ENCODE measurements at places on chromosomes 7 and 10.

DNA sequence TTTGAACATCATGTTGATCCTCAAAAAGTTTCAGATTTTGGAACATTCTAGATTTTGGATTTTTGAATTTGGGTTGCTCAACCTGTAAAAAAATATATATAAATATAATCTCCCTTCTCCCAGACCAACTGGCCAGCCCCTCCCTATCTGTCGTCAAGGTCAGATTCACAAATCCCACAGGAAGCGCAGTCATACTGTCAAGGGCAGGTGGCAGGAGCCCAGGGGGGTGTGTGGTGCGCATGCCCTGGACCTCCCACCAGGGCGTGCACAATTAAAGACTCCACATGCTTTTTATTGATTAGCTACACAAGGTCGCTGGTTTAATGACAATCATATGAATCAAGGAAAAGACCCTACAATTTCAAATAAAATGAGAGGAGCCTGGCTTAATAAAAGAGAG lies 77.0 kb upstream of the EEPD1 start:
- DNase-seq = no peak

- no peak for DNase-seq
Measured at GRCh38 chr7:130996833-130997231, 262.8 kb upstream of the KLF14 start.

- DNase-seq = no peak
Measured at GRCh38 chr7:93359520-93360198, 127.5 kb downstream of the VPS50 start.

- no peak for DNase-seq
Measured at GRCh38 chr10:129631006-129631405, 164.0 kb downstream of the MGMT start.

- DNase-seq = no peak
Measured at GRCh38 chr10:125171402-125172306, 11.3 kb upstream of the CTBP2 start.

DNA sequence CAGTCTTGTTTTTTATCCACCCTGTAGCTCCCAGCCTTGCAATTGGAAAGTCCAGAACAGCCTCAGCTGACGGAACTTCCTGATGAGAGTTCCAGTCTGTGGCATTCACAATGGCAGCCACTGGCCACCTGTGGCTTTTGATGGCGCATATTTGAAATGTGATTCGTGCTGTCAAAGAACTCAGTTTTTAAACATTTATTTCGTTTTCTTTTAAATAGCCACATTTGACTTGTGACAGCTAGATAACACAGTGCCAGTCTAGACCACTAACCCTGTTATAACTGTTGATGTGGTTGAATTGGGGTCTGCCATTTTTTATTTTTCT lies 97.3 kb downstream of the INPP5A start:
- DNase-seq = no peak

DNA sequence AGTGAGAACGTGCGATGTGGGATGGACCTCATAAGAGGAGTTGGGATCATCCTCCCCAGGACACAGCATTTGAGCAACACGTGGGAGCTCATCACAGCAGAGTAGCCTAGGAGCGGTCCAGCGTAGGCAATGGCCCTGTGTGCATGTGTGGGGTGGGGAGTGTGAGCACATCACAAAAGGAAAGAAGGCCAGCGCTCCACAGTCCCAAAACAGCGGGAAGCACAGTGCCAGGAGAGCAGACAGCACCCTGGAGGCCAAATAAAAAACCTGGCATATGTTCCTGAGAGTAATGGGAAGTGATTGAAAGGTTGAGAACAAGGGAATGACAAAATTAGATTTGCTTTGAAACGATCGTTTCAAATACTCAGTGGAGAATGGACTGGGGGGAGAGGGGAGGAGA lies 226.0 kb downstream of the C7orf25 start:
- DNase-seq = no peak

DNA sequence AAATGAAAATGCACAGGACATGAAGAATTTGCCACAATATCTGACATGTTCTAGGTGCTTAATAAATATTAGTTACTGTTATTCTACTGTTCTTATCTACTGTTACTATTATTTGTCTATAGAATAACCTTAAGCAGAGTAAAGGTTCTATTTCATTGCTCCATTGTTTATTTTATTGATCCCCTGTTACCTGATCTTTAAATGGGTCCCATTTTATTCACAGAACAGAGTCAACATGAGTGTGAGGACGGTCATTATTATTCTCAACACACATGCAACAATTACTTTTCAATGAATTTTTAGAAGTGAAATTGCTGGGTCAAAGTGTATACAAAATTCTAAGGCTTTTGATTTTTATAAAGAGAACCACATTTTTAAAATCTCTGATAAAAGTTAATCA lies 186.9 kb downstream of the AHR start:
- DNase-seq = no peak

GRCh38 chr10:8229153-8229552 lies 174.7 kb downstream of the GATA3 start:
- no peak for DNase-seq

DNA sequence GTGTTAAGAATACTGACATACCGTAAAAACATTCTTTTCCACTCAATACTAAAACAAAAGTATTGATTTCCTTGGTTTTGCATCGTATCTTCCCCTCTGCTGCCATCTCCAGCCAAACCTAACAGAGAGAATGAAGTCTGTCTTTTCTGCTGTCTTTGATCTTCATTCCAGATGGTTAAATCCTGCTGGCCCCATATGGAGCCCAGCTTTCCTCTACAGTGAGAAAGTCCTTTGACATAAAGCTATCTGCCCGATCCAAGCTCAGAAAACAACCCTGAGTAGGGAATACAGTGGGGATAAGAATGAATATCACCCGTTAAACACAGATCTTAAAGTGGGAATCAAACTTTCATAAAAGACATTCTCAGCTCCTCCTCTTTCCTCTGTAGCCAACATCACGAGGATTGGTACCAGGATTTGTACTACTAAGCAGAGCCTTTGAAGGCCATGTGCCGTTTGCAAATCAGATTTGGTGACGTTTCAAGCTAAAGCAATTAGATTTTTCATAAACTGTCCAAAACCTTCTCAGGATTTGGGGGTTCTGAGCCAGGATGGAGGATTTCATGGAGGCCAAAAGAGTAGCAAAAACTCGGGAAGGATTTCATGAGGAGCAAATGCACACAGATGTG lies 30.8 kb upstream of the GPAM start:
- DNase-seq = no peak

DNA sequence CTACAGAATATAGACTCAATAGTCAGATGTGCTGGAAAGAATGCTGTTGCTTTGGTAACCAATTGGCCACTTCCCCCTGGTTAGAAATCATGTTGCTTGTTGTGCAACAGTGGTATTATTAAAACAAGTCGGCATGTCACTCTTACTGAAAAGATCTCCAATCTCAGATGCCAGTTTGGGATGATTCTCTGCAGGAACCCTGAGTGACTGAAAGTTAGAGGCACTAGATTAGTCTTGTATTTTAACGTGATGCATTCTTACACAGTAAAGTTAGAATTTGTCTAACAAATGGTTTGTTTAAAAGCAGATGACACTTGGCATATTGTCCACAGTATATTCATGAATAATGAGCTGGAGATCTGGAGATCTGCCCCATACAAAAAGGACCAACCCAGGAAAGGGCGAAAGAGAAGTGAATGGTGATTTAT lies 287.6 kb downstream of the TWIST1 start:
- DNase-seq = peak; percentile 61

- DNase-seq = no peak
Measured at GRCh38 chr7:105297985-105298384, 90.7 kb downstream of the SRPK2 start.

DNA sequence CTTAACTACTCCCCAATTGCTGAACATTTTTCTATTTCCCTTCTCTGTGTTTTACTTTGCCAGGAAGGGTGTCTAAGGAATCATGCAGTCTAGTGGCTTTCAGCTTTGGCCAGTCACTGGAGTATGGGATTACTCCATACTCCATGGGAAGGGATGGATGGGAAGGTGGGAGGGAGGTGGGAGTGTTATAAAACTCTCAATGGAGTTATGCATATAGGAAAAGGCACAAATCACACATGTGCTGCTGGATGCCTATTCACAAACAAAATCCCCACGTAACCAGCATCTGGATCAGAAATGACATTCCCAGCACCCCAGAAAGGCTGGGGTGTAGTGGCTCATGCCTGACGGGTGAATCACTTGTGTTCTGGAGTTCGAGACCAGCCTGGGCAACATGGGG lies 125.3 kb downstream of the ATXN7L1 start:
- no peak for DNase-seq

- DNase-seq = no peak
Measured at GRCh38 chr7:157619753-157620525, 283.1 kb downstream of the DNAJB6 start.

- peak; percentile 65 for DNase-seq
Measured at GRCh38 chr7:98788966-98789365, 80.8 kb downstream of the TMEM130 start.

GRCh38 chr7:69708857-69709256 lies 110.6 kb downstream of the AUTS2 start:
- peak; percentile 11 for DNase-seq

DNA sequence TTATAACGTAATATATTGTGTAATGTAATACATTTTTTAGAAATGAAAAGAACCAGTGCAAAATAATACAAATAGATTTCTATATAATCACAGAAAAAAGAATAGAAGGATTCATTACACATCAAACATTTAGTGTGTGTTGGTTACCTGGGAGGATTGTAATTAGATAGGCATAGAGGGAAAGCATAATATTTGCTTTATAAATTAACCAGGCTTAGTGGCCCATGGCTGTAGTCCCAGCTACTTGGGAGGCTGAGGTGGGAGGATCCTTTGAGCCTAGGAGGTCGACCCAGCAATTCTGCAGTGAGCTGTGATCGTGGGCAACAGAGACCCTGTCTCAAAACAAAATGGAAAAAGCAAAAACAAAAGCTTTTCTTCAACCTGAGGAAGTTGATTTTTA lies 5.0 kb upstream of the CNOT4 start:
- no peak for DNase-seq

DNA sequence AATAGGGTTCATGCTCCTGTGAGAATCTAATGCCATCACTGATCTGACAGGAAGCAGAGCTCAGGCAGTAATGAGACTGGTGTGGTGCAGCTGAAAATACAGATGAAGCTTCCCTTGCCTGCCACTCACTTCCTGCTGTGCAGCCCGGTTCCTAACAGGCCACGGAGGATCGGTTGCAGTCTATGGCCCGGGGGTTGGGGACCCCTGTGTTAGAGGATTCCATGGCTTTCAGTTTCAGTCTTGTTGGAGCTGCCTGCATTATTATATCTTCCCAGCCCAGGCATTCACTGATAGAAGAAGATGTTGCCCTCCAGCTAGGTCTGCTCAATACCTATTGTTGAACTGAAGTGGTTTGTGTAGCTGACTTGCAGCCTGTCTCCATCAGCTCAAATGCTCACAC lies 1298.8 kb downstream of the TYW1 start:
- DNase-seq = no peak

GRCh38 chr7:28649189-28649588 lies 236.9 kb downstream of the CREB5 start:
- DNase-seq = no peak

DNA sequence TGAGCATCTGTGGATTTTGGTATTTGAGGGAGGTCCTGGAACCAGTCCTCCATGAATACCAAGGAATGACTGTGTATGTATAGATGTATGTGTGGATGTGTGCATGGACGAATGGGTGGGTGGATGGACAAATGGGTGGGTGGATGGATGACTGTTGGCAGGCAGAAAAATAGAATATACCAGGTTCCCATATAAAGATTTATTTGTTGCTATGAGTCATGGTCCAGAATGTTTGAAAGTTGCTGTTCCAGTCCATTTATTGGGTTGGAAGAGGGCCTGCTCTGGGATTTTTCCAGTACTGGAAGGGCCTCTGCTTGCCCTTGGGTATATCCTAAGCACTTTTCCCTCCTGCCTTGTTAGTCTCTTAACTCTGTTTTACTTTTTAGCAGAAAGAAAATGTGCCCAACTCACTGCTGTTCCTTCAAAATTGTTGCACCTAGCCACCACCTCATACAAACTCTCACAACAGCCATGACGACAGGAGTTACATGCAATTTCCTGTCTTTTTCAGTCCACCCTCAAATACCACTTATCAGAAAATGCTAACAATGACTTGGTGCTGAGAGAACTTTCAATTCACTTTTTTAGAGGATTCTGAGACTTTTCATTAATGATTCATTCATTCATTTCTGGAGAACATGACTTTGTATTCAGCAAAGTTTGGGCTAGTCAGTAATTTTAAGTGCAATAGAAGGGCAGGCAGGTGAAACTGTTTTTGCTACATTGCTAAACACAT lies 108.1 kb downstream of the EEPD1 start:
- no peak for DNase-seq

DNA sequence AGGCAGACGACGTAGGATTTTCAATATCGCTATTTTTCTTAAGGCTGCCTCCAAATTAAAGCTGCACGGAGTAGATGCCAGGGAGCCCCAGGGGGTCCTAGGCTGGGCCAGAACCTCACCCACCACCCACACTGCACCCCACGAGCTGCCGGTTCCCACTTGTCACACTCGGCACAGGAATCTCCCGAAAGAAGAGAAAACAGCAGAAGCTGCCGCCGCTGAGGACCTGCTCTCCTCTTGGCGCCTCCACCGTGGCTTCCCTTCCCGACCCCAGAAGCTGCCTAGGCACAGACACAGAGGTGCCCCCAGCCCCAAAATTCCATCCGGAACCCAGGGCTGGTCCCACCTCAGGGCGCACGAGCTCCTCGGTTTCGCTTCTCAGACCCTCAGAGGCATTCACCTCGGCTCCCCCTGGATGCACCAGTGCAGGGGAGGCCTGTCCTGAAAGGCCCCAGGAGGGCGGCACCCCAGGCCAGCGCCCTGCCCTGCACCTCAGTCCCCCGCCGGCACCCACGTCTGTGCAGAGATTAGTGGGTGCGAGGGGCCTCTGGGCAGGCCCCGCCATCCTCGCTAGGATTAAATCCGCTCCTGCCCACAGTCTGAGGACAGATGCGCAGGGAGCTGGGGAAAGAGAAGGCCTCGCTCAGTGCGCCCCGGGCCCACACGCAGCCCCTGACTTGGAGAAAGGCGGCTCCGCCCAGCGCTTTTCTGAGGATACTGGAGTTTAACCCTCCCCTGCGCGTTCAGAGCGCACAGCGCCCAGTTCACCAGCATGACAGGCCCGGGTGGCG lies 99.2 kb downstream of the PTPRN2 start:
- DNase-seq = no peak

GRCh38 chr7:30907527-30908267 lies 4.0 kb upstream of the AQP1 start:
- no peak for DNase-seq
